ENCODE measurements at places on chromosomes 1 and 21.

GRCh38 chr1:52268372-52268771 is 97.6 kb downstream of the CC2D1B start:
- DNase-seq: no peak

DNA sequence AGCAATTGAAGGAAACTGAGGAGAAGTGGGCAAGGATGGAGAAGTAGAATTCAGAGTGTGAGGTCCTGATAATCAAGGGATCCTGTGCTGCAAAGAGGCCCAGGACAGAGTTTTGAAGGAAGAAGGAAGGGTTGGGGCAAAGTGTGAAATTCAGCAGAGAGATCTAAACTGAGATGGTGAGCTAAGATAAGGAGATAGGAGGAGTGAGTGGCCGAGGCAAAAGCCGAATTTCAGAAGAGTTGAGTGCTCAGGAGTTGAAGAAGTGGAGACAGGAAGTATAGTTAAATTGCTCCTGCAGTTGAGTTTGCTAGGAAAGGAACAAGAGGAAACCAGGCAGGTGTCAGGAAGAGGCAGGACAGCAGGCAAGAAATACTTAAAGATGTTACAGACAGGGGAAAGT is 16.4 kb upstream of the MAPKAPK2 start:
- DNase-seq: no peak

DNA sequence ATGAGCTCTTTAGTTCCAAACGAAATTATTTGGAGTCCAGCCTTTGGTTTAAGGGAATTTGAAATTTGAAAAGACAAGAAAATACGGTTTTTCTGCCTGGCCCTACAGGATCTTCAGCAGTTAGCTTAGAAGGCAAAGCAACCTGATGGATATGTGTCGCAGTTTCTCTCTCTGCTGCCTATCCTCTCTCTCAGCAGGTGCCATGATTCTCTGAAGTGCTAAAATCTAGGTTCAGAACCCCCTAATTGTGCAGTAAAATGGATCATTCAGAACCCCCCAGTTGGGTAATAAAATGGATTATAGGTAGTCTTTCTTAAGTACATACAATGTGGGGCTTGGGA is 446 bp upstream of the DEPDC1 start:
- DNase-seq: no peak

DNA sequence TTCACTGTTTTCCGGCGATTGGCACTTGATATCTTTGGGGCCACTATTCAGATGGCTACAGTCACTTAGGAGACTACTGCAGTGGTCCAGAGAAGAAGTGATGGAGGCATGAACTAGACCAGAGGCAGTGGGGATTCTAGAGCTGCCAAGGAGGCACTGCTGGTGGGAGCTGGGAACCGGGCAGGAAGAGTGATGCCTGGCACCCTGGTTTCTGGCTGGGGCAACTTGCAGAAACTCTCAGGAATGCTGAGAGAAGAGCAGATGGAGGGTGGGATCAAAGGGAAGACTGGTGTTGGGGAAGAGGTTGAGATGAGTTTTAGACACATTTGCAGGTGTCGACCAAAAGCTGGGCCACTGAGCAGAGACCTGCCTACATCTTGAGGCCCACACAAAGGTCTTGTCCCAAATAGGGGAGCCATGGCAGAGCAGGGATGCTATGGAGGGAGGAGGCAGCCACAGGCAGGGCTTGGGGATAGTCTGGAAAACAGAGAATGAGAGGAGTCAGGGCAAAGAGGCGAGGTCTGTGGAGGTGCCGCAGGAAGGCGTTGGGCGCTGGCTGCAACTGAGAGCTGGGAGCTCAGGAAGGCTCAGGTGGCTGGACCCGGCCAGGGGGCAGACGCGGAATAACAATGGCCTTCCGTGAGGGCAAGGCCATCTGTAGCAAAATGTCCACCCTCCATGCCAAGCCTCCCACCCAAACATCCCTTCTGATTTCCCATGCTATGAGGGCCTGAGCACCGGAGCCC is 118.9 kb downstream of the TOMM20 start:
- no peak for DNase-seq

All from omental fat pad (tissue), 4 donors.